Hindlimb muscle (tissue), 1 donor: ENCODE measurements at places on chromosomes 5 and 9. TPM values are rescaled to one million over a fixed set of nuclear protein-coding genes. Genes with fewer than 3 reads are reported as not detected.

Gene PCDHGB7
- 9.9 TPM for polyA plus RNA-seq

Gene NEUROG1
- not detected for polyA plus RNA-seq

Gene SLC45A2
- 0.65 TPM for polyA plus RNA-seq

GRCh38 chr9:130288393-130288792 is 22.8 kb downstream of the HMCN2 start:
- no peak for DNase-seq

GRCh38 chr5:39757131-39757530 is 332.4 kb upstream of the DAB2 start:
- no peak for DNase-seq

DNA sequence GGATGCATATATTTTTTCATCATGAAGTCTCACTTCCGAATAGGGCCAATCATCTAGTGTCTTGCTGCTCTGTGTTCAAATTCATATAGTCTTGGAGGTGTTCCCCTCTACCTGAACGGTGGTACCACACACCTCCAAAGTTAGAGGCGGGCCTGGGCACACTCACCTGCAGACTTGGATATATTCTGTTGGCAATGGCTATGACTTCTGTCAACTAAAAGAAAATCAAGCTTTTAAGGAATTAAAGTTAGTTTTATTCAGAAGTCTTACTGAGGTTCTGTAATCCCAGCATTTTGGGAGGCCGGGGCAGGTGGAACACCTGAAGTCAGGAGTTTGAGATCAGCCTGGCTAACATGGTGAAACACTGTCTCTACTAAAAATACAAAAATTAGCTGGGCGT is 2.6 kb upstream of the NIPAL4 start:
- DNase-seq, result no peak

DNA sequence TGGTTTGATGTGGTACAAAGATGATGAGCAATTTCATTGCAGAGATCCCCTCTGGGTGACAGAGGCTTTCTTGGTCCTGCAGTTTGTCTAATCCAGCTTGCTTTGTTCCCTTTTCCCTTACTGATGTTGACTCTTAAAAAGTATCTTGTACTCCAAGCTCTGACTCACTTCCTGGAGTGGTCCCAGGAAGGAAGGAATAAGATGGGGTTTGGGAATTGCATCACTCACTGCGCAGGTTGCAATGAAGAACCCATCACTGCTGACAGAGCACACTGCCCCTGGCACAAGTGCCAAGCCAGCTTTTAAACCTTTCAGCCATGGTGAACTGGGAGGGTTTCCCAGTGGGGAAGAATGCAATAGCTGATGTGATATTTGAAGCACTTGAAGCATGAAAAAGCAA is 662.2 kb upstream of the CTNND2 start:
- DNase-seq, result no peak

DNA sequence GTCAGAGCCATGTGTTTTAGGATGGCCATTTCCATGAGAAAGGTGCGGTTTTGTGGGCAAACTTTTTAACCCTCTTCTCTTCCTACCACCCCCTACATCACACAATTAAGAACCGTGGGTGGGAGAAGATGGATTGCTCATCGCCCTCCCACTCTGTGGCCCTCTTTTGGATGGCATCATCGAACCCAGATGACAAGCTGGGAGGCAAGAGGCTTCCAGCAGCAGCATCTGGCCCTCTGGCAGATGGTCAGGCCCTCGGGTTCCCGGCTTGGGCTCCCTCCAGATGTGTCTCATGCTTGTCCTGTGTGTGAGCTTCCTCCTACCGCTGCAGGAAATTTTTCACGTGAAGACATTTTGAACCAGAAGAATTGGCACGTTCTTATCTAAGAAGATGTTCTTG is 199.9 kb downstream of the EBF1 start:
- no peak for DNase-seq

DNA sequence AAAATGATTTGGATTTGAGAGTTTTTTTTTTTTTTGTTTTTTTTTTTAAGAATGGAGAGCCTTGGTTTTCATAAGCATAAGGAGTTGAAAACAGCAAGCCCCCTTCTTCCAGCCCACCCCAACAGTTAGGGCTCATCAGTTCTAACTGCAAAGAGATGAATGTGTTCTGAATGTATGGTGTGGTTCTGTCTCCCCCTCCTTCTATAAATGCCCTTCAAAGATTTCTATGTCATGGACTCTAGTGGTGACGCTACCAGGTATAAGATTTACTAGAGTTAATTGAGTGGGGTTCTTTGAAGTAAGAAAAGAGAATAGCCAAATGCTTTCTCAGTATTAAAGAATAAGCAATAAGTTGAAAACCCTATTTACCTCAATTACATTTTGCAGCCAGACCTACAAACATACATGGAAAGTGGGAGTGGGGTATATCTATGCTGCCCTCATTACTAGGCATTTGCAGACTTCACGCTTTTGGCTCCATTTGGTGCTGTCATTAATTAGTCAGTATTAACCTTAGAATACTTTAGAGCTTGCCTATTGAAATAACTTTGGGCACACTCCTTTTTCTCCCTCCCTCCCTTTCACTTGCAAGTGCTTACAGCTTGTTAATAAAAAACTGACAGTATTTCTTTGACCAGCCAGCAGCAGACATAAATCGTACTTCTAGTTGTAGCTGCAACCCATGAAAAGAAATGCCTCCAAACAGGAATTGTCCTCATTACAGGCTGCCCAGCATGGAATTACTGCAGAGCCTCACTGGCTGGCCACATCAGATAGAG is 667.2 kb upstream of the ZNF608 start:
- DNase-seq, result no peak

DNA sequence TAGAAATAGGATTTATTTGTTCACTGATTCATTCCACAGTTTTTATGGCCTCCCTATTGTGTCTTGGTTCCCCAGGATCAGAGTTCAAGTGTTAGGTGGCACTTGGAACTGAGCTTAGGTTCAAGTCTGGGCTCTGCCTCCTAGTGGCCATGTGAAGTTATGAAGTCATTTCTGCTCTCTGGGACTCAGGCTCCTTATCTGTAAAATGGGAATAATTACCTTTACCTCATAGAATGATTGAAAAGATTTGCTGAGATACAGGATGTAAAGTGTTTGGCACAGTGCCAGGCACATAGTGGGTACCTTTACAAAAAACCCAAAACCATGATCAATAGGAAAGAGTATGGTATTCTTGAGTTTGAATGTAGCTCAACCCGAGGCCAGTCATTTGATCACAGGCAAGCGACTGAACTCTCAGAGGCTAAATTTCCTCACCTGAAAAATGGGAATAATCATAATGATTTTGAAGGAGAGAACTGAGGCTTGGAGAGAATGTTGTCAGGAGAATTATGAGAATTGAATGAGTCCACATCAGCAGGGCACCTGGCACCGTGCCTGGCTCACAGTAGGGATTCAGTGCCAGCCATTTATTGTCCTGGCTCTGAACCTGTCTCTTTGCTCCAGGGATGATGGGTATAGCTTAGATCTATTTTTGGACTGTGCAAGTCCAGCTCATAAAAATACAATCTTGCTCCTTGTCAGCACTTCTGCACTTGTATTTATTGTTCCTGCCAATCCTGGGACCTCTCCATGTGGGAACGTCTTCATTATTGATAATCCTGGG is 10.8 kb downstream of the NSG2 start:
- DNase-seq, result no peak

DNA sequence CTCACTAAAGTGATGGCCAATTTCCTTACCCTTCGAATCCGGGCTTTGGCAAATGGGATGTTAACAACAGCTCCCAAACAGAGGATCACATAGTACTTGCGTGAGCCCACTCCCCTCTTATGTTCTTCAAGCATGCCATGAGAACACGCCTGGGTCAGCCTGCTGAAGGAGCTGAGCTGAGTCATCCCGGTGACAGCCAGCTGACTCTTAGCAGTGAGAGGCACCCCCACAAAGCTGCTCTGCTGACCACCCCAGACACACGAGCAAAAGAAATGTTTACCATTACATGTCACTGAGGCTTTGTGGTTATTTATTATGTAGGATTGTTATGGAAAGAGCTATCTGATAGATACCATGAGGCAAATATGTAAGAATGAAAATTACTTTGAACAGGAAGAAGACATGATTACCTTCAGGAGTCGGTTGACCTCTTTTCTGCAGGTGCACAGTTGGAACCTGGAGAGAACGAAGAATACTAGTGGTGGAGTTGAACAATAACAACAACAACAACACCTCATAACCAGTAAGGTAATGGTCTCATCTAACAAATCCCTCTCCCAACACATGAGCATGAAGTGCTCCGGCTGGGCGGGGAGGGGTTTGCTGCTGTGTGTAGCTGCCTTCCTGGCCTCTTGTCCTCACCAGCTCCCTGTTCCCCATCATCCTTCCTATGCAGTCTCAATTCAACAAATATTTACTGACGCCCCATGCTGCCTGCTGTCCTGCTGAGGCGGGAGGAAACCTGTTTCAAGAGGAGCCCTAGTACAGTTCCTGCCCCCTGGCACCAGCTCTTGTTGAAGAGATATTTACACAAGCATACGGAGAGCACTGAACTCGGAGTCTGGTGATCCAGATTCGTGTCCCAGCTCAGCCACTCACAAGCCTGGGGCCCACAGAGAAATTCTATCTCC is 69.4 kb upstream of the LHFPL2 start:
- DNase-seq, result no peak

DNA sequence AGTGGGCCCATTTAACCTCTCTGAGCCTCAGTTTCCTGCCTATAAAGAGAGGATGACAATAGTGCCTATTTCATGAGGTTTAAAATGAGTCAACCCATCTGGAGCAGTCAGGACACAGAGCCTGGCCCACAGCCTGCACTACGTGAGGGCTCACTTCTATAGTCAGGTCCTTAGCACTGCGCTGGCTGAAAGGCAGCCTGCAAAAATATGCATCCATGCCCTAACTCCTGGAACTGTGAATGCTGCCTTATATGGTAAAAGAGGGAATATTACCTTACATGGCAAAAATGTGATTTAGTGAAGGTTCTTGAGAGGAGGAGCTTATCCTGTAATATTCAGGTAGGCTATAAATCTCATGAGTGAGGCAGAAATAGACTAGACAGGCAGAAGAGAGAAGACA is 98.5 kb downstream of the GABBR2 start:
- DNase-seq, result no peak

DNA sequence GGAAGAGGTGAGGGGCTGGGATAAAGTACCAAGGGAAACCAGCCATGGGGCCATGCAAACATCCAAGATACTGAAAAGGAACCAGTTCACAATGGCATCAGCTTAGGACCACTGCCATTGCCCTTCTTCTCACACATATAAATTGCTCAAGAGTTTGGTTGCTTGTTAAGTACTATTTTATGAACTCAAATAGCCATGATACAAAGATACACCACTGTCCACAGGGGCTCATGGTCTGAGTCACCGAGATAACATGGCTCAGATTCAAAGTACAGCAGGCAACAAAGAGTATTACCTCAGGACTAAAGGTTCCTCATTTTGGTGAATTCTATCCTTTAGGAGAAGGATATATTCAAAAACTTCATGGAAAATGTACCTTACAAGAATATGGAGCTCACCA is 55.6 kb downstream of the FANCC start:
- DNase-seq, result no peak

DNA sequence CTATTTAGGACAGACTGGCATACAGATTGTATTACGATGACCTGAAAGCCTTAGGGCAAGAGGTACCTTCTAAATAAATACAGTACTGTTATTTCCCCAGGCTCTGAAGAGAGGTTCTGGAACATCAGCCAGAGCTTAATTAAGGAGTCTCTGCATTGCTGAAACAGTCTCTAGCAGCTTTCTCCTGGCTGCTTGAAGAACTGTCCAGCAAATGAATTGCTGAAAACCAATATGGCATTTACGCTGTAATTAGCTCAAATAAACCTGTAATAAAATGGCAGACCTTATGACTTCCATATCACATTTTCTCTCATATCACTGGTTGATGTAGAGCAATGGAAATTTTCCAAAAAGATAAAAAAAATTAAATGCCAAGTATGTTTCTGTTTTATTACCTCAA is 636.3 kb downstream of the GABRG2 start:
- DNase-seq, result no peak

DNA sequence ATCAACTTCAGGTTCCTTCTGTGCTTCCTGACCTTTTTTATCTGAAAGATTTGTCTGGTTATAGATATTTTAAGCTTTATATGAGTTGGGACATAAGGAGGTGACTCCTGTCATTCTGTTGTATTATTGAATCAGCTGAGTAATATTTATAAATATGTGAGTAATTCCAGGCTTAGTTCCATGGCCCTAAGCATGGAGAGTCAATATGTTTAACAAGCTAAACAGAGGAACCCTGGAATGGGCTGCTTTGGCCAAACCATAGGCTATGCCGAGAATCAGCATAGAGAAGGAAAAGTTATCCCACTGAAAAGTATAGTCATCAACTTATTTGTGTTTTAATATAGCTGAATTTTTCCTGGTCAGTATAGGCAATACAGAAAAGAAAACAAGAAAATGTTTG is 7.2 kb upstream of the EIF4EBP3 start:
- DNase-seq, result no peak

DNA sequence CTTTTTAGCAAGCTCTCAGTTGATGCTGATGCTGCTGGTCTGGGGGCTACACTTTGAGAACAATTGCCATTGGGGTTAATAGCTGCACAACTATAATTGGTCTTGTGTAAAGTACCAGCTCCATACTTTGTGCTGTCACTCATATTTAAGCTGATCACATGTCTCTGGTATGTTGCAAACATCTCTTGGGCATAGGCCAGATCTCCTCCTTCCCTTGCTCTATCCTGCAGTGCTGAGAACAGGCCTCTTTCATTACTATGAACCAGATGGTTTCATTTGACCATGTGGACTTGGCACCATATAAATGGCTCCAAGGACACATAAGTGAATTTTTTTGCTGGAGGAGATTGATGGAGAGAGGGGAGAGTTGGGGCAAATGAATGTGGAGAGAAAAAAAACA is 48.4 kb downstream of the DMRT2 start:
- DNase-seq, result no peak

DNA sequence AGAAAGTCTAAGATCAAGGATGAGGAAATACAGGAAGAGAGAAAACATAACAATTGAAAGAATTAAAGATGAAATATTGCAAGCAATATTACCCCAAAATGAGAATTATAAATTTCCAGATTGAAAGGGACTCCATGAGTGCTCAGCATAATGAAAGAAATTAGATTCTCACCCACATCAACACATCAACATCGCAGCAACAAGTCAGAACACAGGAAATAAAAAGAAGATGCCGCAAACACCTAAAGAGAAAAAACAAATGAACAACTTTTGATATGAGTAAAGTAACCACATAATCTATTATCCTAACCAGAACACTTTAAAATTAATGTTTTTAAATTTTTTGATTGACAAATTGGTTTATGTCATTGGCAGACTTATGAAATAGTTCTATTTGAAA is 318.3 kb upstream of the PTGER4 start:
- DNase-seq, result no peak

- no peak for DNase-seq
Observed at GRCh38 chr9:119020730-119021333, 348.4 kb downstream of the BRINP1 start.

- DNase-seq, result no peak
Observed at GRCh38 chr9:88874391-88874790, 116.9 kb upstream of the S1PR3 start.

GRCh38 chr9:111276431-111277128 is 53.4 kb downstream of the OR2K2 start:
- no peak for DNase-seq

DNA sequence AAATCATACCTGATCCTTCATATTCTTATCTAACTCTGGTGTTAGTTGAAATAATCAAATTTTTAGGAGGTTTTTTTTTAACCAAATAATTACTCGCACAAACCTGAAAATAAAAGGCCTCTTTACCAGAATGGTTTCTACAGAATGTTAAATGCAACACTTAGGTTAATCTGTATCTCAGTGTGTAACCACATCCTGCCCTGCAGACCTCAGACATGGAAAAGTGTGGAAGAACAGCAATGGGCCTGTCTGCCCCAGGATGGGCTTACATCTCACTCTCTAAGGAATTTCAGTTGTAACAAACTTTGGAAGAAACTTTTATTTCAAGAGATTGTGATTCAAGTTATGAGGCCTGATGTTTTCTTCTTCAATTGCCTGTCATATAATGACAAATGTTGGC is 32.5 kb upstream of the MIER3 start:
- DNase-seq, result no peak
